ENCODE measurements at places on chromosomes 2 and 18.
A peak's percentile ranks its signal among the peaks of the same experiment; 100 is the strongest.

GRCh38 chr18:33937270-33937816, 287.4 kb downstream of the NOL4 start:
- no peak for DNase-seq

DNA sequence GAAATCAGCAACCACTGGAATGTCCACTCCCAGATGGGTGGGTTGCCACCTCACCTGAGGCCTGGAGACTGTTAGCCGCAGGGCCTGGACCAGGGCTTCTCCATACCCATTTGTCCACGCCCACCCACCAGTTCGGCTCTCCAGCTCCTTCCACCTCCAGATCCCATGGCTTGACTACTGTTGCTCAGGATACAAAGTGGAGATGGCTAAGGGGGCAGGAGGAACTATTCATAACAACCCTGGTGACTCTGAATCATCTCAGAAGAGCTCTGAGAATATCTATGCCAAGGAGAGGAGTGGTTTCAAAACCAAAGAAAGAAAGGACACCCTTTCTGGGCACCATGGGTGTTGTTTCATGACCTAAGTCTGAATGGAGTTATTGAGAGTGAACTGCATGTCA, 145.8 kb downstream of the LAMA3 start:
- DNase-seq, result no peak

- DNase-seq, result peak; percentile 52
These were observed 18.4 kb upstream of the PIK3C3 start for GRCh38 chr18:41936471-41937134.

DNA sequence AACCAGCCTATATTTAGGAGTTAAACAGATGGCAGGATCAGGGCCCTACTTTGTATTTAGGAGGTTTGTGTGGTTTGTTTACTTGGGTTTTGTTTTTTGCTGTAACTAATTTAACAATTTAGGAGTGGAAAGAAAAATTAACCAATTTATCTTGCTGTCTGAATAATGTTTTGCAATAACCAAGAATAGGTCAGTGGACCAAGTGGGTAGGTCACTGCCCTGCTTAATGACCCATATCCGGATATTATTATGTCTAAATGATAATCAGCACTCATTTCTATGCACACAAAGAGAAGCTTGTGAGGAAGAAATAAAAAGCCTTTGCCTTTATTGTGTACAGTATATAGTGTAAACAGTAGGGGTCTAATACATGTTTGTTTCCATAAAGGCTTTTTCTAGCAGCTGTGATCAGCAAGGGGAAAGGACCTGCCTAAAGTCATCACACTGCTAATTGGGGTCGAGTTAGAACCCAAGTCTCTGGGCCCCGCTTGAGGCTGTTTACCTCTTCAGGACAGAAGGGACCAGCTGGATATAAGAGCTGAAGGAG, 76.6 kb downstream of the TGOLN2 start:
- no peak for DNase-seq

DNA sequence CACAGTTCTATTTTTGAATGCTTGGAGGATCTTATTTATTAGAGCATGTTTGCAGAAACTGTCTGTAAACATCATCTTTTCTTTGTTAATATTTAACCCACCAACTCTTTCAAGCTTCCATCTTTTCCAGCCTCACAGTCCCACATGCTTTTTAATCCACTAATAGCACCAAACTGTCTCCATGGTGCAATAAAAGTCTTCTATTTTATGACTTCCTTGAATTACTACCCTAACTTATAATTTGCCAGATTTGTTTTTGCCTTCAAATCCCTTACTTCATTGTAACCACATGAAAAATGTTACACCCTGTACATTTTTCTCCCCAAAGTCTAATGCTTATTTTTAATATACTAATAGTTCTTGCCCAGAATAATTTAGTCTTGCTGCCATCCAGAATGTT, 792.6 kb downstream of the PLCL1 start:
- DNase-seq, result no peak

- no peak for DNase-seq
These were observed 69.8 kb upstream of the MAL start for GRCh38 chr2:94955702-94956101.

Data from common myeloid progenitor, CD34-positive (primary cell).